ENCODE measurements at places on chromosomes 11 and 22.

GRCh38 chr11:108497317-108498045 is 703 bp downstream of the POGLUT3 start:
- H3K36me3 ChIP-seq = no peaks in the 10 kb centered on the region
- H3K4me1 ChIP-seq = no peaks in the 10 kb centered on the region
- peak overlapping the region; percentile 77 for H3K4me3 ChIP-seq
- H3K27me3 ChIP-seq = no peaks in the 10 kb centered on the region
- peak overlapping the region; percentile 96 for H3K27ac ChIP-seq
- peak; percentile 86 for DNase-seq

- no peak overlapping the region for H3K27ac ChIP-seq
- H3K27me3 ChIP-seq = no peaks in the 10 kb centered on the region
- no peaks in the 10 kb centered on the region for H3K36me3 ChIP-seq
- no peak overlapping the region for H3K4me3 ChIP-seq
- H3K4me1 ChIP-seq = no peaks in the 10 kb centered on the region
Measured at GRCh38 chr11:126821827-126822226, 178.7 kb downstream of the KIRREL3 start.

DNA sequence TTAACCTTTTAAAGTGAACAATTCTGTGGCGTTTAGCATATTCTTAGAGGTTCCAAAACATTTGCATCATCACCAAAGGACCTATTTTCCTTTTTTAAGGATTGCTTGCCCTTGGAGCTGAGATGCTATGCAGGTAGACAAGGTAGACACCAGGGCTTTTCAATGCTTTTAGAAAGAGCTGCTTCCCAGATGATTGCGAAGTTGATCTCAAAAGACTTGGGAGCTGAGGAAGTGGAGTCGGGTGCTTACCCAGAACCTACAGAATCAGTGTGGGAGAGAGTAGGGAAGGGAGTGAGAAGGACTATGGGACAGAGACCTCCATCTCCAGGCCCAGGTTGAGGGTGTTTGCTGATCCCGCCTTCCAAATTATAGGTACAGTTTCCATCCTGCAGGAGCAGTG is 11.1 kb upstream of the ALX4 start:
- no peaks in the 10 kb centered on the region for H3K4me1 ChIP-seq
- no peak overlapping the region for H3K27ac ChIP-seq
- no peak overlapping the region for H3K4me3 ChIP-seq
- no peak for DNase-seq

DNA sequence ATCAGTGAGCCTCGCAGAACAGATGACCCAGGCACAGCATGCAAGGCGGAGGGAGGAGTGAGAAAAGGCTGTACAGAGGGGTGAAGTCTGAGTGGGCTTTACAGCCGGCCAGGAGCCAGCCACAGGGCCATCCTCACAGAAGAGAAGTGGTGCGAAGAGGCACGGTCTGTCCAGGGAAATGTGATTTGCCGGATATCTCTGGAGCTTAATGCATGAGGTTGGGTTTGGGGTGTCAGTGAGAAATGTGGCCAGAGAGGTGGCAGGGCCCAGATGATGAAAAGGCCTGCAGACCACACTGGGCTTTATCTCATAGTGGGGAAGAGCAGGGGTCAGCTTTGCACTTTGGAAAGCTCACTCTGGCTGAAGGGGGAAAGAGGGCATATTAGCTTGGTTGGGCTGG is 255.2 kb downstream of the BUD13 start:
- DNase-seq = no peak
- no peaks in the 10 kb centered on the region for H3K4me1 ChIP-seq
- H3K4me3 ChIP-seq = no peak overlapping the region
- no peaks in the 10 kb centered on the region for H3K27me3 ChIP-seq
- H3K27ac ChIP-seq = no peak overlapping the region

DNA sequence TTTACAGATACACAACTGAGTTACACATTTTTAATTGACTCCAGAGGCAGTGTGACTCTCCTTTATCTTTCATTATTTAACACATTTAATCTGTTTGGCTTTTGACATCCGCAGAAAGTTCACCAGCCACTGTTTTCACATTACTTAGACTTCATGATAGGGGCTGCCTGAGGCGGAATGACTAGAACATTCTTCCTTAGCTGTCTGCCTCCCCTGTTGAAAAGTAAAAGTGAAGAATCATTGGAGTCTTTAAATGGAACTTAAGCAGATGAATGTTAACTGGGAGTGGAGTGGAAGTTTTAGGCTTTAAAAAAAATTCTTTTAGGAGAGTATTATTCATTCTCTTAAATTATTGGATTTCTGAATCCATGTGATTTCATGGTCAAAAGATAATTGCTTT is 229.2 kb upstream of the MTNR1B start:
- H3K4me1 ChIP-seq = no peaks in the 10 kb centered on the region
- no peak overlapping the region for H3K27ac ChIP-seq
- H3K36me3 ChIP-seq = no peaks in the 10 kb centered on the region
- no peak overlapping the region for H3K4me3 ChIP-seq
- DNase-seq = no peak

Measured in right lobe of liver (tissue), 6 donors.